ENCODE measurements at places on chromosomes 12 and 14.
A peak's percentile ranks its signal among the peaks of the same experiment; 100 is the strongest.

DNA sequence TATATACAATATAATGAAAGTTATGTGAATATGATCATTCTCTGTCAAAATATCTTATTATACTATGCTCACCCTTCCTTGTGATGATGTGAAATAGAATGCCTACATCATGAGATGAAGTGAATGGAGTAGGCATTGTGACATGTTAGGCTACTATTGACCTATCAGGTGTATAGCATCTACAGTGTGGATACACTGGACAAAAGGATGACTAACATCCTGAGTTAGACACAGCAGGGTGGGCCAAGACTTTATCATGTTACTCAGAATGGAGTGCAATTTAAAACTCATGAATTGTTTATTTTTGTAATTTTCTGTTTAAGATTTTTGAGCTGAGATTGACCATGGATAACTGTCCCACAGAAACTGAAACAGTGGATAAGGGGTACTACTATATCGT lies 53.4 kb upstream of the NAV3 start:
- DNase-seq, result no peak

GRCh38 chr14:57761800-57762199 lies 104.1 kb downstream of the SLC35F4 start:
- DNase-seq, result no peak

DNA sequence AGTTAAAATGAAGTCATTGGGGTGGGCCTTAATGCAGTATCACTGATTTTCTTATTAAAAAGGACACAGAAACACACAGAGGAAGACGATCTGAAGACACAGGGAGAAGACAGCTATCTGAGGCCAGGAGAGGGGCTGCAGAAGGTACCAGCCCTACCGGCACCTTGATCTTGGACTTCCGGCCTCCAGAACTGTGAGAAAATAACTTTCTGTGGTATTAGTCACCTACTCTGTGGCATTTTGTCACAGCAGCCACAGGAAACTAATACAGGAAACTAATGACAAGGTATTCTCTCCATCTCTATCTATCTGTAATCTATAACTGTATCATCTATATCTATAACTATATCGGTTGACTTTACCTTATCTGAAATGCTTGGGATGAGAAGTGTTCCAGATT lies 1149.5 kb downstream of the BCL11B start:
- no peak for DNase-seq

DNA sequence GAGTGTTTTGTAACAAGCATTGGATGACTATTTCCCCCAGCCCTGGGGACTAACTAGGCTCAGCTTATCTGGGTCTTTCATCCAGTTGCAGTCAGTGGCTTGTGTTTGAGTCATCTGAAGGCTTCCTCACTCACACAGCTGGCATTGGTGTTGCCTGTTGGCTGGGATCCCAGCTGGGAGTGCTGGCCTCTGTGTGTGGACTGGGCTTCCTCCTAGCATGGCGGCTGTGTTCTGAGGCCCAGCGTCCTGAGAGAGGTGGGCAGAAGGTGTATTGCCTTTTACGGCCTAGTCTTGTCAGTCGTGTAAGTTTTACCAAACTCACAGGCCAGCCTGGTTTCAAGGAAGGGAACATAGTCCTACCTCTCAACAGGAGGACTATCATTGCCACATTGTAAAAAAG lies 28.3 kb upstream of the PPP2R5C start:
- no peak for DNase-seq

DNA sequence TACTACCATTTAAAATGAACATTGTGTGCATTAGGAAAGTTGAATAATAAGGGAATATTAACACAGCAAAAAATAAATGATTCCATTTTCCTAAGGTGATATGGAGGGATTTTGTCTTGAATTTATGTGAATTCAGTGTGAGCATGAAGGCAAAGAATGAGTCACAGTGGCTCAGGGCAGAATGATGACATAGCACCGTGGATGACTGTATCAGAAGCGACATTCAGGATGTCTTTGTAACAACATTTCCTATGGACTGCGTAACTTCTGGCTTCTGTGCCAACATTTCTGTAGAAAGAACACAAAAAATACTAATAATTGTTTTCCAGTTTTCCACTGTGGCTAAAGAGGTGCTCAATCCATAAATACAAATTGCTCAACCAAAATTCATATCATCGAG lies 54.6 kb downstream of the TTC8 start:
- no peak for DNase-seq

DNA sequence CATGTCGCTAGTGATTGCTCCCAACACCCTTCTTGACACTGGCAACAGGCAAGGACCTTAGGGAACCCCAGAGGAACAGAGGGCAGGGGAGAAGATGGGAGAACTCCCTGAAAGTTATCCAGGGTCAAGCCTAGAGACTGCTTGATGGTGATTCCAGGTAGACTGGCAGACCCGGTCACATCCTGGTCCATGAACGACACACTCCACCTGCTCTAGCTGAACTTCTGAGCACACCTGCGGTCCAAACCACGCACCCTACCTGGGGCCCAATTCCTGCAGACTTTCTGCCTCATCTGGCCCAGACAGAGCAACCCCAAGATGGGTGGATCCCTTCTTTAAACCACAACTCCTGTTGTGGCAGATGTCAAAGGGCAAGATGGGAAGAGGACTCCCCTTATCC lies 34.2 kb downstream of the NCKAP5L start:
- DNase-seq, result no peak

GRCh38 chr12:53593707-53594106 lies 32.5 kb downstream of the ATF7 start:
- DNase-seq, result no peak

DNA sequence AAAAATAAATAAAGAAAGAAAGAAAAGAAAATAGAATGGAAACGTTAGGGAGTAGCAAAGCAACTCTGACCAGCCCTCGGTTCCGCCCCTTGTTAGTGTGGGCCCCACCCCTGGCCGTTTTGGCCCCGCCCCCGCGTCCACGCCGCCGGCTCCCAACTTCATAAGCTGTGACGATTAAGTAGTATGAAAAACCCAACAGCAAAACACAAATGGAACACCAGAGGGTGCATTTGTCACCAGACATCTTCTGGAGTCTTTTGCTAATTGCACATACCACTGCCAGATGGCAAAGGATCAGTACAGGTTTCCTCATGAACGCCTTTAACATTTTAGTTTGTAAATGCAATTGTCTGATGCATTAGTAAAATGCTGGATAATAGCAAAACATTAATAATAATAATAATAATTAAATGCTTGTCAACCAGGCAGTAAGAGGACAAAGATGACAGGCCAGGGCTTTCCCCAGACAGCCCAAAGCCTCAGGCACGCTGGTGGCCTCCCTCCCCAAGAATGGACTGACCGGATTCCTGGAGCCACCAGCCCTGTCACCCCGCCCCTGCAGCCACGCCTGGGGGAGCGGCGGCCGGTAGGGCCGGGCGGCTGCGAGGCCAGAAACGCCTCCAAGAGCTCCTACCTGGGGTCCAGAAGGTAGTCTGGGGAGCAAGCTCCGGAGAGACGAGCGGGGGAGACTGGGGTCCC lies 23.6 kb downstream of the HSP90AA1 start:
- DNase-seq, result peak; percentile 45

DNA sequence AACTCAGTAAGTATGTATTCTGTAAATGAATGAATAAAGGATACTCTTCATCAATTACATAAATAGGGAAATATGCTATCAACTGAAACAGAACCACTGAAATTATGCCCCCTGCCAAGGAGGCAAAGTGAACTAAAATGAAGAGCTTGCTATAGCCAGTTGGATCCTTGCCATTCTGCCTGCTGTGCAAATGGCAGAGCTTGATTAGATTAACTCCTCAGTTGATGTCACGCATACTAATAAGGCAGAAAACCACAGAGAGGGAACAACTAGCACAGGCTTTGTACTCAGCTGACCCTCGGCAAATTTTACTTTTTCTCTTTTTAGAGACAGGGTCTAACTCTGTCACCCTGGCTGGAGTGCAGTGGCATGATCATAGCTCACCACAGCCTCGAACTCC lies 36.7 kb upstream of the FERMT2 start:
- DNase-seq, result no peak

- no peak for DNase-seq
Observed at GRCh38 chr14:97065305-97066067, 268.3 kb downstream of the VRK1 start.
